ENCODE measurements at places on chromosomes 2 and 18. TPM values are rescaled to one million over a fixed set of nuclear protein-coding genes. Genes with fewer than 3 reads are reported as not detected.

Gene SOX11
- total RNA-seq: 16.6 TPM

- DNase-seq: no peak
Observed at GRCh38 chr2:20724500-20725053, 57.6 kb downstream of the GDF7 start.

DNA sequence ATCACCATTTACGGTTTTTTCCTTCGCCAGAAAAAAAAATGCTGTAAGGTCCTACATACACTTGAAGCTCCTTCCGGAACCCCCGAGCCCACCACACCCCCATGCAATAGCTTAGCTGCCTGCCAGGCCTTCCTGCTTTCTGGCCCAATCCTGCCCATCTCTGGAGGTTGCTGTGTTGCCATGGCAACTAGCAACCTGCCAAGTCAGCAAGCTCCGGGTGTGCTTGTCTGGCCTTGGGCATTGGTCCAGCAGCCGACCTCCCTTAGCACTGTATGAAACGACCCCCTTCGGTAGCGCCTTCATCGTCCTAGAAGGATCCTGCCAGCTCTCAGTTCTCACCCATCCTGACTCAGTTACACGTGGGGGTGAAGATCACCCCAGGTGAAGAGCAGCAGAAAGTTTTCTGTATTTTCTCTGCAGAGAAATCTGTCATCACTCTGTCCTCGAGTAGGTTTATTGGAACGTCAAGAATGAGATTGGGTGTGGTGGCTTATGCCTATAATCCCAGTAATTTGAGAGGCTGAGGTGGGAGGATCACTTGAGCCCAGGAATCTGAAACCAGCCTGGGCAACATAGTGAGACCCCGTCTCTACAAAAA is 47.4 kb upstream of the MTCL1 start:
- DNase-seq: peak; percentile 37

DNA sequence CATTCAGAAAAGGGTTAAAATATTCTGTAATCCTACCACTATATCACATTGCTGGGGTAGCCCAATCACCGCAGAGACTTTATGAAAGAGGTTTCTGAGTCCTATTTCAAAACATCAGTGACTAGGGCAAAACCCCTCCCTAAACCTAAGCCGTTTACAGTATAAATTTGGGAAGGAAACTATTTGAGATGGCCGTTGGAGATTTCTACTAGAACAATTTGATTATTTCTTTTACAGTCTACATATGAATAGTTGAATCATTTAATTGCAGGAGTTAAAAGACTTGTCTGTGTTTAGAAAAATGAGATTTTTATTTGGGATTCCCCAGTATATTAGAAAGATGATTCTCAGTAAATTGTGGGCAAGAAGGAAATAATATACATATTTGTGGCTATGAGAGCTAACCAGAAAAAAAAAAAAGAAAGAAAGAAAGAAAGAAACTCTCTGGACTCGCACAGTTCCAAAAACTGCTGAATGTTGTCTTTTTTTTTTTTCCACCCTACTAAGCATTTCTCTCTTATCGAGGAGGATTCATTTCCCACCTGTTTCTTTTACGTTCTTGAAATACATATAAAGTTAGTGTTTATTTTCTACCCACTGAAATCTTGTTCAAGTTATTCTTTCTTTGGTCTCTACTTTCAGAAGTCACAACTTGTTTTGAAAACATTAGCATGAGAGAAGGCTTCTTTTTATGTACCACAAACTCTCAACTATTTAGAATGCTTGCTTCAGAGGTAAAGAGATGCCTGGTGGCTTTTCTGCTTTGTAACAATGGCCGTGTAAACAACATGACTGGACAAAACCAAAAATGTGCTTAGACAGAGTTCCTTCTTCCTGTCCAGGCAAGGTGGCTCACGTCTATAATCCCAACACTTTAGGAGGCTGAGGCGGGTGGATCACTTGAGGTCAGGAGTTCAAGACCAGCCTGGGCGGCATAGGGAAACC is 65.9 kb downstream of the BCL2 start:
- DNase-seq: no peak

- no peak for DNase-seq
Observed at GRCh38 chr18:9482790-9483189, 7.5 kb downstream of the RALBP1 start.

Gene RUFY4
- 0.10 TPM for total RNA-seq

Gene FAM237A
- total RNA-seq: not detected

Gene SAG
- total RNA-seq: 0.47 TPM

DNA sequence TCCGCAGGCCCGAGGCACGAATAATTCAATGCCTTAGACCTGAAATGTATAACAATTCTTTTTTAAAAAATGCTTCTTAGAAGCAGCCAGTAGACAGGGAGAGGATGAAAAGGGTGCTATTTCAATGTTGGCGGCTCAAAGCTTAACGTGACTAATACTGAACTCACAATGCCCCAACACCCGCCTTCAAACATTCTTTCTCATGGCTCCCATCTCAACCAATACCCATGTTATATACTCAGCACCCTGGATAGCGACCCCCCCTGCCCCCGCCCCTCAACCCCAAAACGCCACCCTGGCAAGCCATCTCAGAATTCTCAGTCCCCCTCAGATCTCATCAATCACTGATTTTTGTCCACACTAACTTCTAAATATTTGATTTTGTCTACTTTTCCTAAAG is 4.4 kb downstream of the FBXO41 start:
- no peak for DNase-seq

DNA sequence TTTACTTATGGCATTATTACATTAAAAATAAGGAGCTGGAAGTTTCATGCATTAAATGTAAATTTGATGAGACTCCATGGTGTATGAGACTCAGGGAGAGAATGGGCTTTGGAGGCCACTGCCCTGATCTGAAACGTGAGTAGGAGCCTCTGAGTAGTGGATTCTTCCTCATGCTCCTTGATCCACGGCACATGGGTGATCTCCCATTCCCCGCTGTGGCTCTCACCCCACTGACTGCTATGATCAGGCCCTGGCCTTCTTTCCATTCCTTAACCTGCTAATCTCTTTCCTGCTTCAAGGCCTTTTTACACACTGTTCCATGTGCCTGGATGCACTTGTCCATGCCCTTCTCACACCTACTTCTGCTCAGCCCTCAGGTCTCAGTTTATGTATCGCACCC is 68.4 kb downstream of the SMAD7 start:
- peak; percentile 1 for DNase-seq

DNA sequence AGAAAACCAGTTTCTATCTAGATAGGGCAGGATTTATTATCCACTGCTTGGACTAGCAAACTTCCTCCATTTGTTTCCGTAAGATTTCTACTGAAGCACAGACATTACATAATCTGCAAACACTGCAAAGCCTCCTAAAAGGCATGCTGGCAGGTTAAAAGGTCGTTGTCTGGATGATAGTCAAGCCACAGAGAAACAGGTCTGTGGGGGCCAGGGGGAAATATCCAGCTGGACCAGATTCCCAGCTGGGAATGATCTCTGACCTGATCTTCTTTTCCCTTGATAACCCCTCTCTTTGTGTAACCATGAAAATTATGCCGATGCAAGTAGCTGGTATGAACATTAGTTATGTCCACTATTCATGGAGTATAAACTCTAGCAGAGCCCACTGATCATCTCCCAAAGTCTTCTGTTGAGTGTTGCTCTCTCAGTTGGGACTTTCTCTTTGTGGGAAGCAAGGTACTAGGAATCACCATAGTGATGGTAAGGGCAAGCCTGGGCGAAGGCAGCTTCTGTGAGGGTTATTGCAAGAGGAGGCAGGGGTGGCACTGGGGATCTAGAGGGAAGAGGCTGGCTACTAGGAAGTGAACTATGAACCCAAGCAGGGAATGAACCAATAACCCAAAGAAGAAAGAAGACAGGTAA is 61.3 kb downstream of the GDF7 start:
- peak; percentile 40 for DNase-seq

Gene SULT1C2
- 21.5 TPM for total RNA-seq

GRCh38 chr2:234512884-234513669 is 16.2 kb upstream of the ARL4C start:
- peak; percentile 34 for DNase-seq

GRCh38 chr2:120433816-120434290 is 87.9 kb downstream of the INHBB start:
- no peak for DNase-seq

DNA sequence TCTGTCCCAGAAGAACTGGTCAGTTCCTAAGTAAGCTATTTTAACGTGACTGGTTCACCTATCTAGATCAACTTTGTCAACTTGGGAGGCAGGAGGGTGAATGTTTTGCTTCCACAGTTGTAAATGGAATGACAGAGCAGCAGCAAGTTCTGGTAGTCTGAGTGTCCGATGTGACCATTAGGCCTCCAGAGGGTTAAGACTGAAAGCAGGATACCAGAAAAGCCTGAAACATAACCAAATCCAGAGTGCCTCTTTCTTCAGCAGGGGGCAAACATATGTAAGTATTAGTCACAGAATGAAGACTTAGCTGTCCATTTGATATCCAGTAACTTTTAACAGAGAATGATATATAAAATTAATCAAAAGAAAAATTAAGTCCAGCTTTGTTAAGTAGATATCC is 9.2 kb downstream of the HOXD3 start:
- no peak for DNase-seq

- DNase-seq: no peak
Observed at GRCh38 chr2:61995515-61995914, 90.0 kb downstream of the COMMD1 start.

Gene CMPK2
- total RNA-seq: 7.0 TPM

Gene MC5R
- total RNA-seq: not detected

Gene OSBPL1A
- total RNA-seq: 35.6 TPM

Gene RGPD4
- total RNA-seq: not detected

DNA sequence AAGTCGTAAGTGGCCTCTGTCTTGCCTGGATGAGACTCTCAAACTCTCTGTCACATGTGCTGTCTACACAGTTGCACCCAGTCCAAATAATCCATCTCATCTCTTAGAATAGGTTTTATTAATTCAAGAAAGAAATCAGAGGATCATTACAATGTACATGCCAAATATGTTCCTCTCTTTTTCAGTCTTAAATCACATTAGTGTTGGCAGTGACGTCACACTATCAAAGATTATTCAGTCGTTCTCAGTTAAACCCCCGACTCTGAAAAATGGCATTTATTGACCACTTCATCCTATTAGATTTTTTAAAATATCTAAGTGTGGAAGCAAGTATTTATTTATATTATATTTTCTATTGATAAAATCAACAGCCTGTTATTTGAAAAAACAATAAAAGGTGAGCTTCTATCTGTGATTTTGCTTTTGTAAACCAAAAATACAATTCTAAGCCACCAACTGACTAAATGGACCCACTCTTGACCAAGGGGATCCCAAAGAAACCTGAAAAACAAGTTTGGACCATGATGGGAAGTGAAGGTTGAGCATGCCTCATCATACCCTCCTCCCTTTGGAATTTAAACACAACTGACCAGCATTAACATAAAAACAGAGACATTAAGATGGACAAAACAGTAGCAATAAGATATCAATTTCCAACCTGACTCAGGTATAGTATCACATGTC is 1894.4 kb upstream of the LRRTM1 start:
- no peak for DNase-seq

Gene SEH1L
- total RNA-seq: 25.8 TPM

Gene CD8B
- total RNA-seq: 1.00 TPM

- no peak for DNase-seq
Observed at GRCh38 chr2:17373041-17373440, 145.2 kb downstream of the RAD51AP2 start.

DNA sequence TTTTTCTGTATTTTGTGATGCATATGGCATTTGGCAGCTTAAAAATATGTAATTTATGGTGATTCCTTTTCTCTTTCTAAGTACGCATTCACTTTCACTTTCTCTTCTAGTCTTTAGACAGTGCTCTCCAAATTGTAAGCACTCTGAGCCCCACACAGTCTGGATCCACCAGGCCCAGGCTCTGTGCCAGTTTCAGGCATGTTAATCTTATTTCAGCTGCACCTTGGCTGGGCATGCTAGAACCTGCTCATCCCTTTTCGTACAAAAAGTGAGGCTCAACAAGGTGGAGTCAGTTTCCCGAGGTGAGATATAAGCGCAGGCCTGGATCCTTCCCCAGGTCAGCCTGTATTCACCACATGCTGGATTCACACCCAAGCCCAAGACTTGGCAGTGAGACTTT is 203.9 kb downstream of the MTX2 start:
- no peak for DNase-seq

GRCh38 chr18:56119681-56120080 is 518.7 kb downstream of the TXNL1 start:
- DNase-seq: no peak

DNA sequence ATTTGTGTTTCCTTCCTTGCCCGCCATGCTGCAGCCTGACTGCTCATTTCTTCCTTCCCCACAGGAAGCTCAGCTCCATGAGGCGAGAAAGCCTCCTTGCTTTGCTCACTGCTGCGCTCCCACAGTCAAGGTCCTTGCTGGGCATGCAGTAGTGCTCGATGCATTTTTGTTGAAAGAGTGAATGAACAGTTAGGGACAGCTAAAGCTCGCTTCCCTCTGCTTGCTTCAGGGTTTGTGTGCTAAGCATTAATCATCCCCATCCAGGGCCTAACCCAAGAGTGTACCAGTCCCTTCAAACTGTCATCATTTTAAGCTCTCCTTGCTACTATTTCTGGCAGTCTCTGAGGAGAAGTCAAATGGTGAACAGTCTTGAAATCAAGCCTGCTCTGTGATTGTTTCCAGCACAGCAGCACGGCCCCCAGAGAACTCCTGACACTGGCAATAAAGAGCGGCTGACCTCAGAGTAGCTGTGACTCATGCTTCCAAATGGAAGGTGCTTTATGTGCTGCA is 171.7 kb upstream of the SOX11 start:
- peak; percentile 78 for DNase-seq

Gene ERFE
- 0.27 TPM for total RNA-seq

DNA sequence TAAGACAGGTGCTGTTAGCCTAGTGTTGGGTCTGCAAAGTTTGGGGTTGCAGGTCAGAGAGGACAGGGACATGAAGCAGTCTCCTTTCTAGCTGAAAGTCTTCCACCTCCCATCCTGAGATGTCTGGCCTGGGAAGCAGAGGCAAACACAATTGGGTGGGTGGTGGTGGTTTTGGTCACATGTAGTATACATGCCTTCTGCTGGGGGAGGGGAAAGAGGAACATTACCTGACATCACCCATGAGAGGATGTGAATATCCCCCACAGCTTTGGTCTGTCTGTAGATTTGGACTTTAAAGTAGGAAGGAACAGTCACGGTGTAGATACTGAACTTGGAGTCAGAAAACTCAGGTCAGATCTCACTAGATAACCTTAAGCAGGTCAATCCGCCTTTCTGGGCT is 4.6 kb upstream of the DNAJC5G start:
- no peak for DNase-seq

Measured in hepatocyte (in vitro differentiated cells).